Daoy (cell line): ENCODE measurements at places on chromosomes 6 and 20. TPM values are rescaled to one million over a fixed set of nuclear protein-coding genes. Genes with fewer than 3 reads are reported as not detected.

The TGM2 gene
- 27.3 and 33.4 TPM in 2 replicates for total RNA-seq

The PFDN4 gene
- total RNA-seq = 481 and 548 TPM in 2 replicates

The SLC12A5 gene
- 0.54 TPM in 1 of 2 replicates, not detected in the other for total RNA-seq

The C6orf52 gene
- 2.7 and 13.0 TPM in 2 replicates for total RNA-seq

The ADGRF4 gene
- total RNA-seq = 2.7 TPM in 2 replicates

The PACRG gene
- total RNA-seq = not detected in 2 replicates

The MLN gene
- not detected in 2 replicates for total RNA-seq
